WTC11 (cell line): ENCODE measurements at places on chromosomes 3 and 15.

DNA sequence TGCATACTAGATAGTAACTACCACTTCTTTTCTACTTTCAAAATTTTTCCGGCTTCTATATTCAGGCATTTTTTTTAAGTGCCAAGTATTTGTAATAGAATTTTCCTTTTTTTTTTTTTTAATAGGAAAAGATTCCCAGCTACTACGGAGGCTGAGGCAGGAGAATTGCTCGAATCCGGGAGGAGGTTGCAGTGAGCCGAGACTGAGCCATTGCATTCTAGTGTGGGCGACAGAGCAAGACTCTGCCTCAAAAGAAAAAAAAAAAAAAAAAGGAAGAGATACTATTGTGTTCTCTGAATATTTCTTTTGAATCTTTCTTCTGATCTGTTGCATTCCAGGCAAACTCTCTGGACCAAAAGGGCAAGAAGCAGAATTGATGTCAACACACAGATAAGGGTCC lies 557.3 kb downstream of the FGF12 start:
- no peak for DNase-seq

GRCh38 chr3:149588909-149589308 lies 68.9 kb downstream of the WWTR1 start:
- no peak for DNase-seq

- no peak for DNase-seq
These were observed 239.7 kb downstream of the UACA start for GRCh38 chr15:70523616-70524015.

DNA sequence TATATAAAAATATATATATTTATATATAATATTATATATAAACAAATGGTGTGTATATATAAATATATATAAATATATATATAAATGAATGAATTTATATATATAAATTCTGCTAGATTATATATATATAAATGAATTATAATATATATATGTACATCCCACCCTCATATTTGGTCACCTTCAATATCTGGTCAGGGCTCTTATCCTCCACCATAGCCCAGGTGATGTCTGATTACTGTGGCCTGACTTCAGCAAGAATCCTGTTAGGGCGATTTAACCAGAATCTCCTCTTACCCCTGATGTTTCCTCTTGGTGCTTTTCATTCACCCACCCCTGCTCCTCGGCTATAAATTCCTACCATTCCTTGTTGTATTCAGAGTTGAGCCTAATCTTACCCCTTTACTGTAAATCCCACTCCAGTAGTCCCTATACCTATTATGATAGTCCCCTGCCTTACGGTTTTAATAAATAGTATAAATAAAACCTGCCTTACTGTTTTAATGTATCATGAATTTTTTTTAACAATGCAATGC lies 439.6 kb downstream of the PLOD2 start:
- DNase-seq: no peak

DNA sequence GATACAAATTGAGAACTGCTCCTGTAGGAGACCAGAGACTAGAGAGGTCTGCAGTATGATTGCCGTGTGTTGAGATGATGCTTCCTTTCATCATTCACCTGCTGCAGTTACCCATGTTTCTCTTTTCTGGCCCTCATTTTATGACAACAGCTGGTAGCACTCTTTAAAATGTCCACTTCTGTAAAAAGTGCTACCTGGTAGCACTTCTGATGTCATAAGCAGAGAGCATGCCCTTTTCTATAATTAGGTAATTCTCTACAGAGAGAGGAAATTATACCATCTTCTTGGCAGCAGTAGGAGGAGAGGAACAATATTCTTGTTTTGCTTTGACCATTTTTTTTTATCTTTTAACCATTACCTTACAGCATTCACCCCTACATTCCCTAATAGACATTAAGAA lies 123.8 kb downstream of the PPM1L start:
- DNase-seq: no peak

DNA sequence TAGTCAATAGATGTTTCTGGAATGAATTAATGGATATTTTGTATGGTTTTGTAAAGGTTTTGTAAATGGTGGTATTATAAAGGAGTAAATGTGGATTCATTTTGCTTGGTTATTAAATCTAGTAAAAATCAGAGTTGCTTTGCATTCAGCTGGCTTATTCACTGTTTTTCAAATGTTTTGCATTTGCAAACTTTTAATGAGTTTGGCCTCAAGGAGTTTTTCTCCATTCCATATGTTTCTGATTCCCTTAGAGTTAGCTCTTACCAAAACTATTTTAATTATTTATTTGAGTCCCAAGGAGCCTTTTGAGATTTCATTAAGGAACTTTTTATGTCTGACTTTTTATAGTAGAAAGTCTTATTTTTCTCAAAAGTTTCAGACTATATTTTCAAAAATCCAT lies 992.2 kb downstream of the DIPK2A start:
- DNase-seq: no peak

- no peak for DNase-seq
These were observed 194.7 kb upstream of the NANOGP8 start for GRCh38 chr15:35279811-35280210.
